ENCODE measurements at places on chromosomes 3 and 15. TPM values are rescaled to one million over a fixed set of nuclear protein-coding genes. Genes with fewer than 3 reads are reported as not detected.

ENTPD3 gene
- total RNA-seq, result 0.12 TPM

GRCh38 chr3:59308684-59309083, 258.9 kb upstream of the CFAP20DC start:
- no peak for DNase-seq

DNA sequence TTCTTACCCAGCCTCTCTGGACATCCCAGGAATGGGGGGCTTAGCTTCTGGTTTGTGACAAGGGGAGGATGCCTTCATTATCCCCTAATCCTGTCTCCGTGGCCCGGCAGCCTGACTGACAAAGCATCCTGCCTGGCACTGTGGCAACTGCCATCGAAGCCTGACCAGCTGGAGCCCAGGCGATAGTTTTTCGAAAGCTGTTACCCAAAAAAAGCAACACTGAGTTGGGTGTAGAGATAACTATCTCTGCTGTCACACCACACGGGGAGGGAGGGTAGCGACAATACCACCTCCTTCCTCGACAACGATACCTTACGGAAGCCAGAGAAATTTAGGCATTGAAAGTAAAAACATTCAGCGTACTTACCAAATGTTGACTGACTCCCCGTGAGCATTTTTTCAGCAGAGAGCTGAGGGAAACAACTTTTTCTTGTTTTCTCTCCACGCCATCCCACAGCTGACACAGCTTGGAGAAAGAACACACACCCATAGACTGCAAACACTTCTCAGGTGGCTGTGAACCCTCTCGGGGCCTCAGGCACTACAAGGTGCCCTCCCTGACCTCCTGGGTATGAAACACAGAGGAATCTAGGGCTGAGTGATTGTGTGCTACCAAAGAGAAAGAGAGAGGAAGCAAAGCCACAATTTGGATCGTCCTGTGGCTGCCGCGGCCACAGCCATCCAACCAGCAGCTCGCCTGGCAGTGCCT, 361.9 kb upstream of the ICE2 start:
- DNase-seq, result no peak

DNA sequence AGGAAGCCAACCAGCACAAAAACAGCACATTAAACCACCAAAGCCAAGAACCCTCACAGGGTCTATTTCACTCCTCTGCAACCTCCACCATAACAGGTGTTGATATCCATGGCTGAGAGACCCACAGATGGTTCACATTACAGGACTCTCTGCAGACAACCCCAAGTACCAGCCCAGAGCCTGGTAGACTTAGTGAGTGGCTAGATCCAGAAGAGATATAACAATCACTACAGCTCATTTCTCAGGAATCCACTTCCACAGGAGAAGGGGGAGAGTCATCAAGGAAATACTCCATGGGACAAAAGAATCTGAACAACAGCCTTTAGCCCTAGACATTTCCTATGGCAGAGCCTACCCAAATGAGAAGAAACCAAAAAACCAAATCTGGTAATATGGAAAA, 168.1 kb upstream of the CD96 start:
- no peak for DNase-seq

DNA sequence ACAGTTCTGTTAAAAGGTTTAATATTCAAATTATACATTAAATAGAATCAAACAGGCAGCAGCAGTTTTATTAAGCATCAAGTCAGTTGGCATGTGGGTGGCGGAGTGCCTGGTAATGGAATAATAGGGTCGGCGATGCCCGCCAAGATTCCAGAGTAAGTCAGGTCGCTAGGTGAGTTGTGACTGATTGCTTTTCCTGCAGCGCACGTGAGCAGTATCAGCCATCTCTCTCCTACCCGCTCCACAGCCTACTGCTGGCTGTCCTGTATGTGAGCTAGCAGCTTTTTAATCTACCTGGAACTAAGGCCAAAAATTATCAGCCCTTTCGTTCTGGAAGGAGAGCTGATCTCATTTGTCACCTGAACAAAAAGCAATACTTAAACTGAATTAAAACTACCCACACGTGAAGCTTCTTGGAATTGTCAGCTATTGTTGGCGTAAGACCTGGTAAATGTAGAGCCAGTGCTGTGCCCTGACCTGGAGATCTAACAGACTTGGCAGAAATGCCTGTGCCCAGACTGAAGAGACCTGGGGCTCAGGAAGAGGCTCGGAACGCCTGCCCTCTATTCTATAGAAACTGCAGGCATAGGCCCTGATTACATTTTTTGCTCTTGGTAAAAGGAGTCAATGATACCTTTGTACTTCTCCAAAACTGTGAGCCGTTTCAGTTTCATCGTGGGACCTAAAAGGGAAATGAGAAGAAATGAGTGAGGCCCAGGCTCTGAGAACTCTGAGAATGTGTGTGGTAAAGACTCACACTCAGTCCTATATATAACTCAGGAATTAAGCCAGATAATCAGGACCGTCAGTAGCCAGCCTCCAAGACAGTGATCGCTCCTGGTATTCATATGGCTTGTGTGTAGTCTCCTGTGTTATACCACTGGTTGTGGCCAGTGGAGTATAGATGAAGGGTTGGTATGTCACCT, 21.9 kb downstream of the IDH3A start:
- DNase-seq, result no peak

- no peak for DNase-seq
Measured at GRCh38 chr3:30258426-30259392, 347.7 kb upstream of the TGFBR2 start.
